Stimulated activated CD8-positive, alpha-beta memory T cell treated with anti-CD3 and anti-CD28 coated beads, Interleukin-4, amount 100 ng/mL, for 48 hours (primary cell): ENCODE measurements at places on chromosomes 12 and 14.
A peak's percentile ranks its signal among the peaks of the same experiment; 100 is the strongest.

DNA sequence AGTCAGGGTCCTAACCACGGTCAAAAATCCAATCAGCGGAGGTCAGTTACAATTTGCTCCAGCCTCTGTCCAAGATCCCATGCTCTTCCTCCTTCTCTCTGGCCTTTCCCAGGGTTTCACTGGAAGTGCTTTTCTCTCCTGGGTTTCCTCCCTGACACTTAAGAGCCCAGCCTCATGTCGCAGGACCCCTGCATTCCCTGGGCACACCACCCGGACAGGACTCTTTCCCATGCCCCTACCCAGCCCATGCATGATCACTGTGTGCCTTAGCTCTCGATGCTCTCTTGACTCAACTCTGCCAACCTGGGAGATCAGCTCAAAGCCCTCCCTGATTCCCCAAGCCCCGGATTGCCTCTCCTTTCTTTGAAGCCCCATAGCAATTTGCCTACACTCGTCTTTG lies 15.5 kb upstream of the TAC3 start:
- DNase-seq = no peak

DNA sequence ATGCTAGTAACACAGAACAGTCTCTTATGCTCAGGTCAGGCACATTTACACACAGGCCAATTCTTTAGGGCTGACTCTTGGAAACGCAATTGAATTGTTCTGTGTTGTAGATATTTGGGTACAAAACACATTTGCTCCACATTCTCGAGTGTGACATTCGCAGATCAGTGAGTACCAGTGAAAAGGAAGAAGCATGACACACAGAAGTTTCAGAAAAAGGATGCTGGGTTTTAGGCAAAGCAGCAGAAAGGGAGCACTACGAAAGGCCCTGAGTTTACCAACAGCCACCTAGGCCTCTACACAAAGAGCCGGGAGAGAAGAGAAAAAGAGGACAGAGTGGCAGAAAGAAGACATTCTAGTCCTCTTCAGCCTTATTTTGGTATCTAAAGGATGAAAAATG lies 254.4 kb upstream of the BTG1 start:
- no peak for DNase-seq

DNA sequence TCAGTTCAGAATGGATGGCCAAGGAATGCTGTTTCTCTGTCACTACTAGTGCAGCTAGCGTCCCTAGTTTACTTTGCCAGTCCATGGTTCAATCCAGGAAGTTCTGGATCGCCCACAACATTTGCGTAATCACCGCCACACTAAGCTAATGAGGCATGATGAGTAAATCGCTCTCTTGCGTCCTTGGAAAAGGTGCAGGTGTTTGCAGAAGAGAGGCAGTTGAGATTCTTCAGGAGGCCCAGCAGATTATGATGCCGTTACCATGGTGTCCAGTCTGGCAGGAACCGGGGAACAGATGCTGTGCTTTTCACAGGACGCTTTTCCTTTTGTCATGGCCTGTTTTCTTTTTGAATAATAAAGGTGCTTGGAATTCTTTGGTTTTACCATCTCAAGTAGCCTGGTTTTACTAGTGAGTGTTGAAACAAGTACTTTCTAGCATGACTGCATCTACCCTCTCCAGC lies 9.0 kb downstream of the TPH2 start:
- no peak for DNase-seq

DNA sequence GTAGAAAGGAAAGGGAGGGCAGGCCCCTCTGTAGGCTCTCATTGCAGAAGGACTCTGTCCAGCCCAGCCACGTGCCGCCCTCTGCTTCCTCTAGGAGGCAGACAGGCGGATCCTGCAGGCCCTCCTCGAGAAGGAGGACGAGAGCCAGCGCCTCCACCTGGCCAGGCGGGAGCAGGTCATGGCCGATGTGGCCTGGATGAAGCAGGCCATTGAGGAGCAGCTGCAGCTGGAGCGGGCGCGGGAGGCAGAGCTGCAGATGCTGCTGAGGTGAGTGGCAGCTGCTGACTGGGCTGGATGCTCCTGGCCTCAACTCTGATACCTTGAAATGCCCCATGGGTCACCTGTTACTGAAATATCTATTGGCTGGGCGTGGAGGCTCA lies 10.9 kb downstream of the TCHP start:
- DNase-seq = peak; percentile 42

GRCh38 chr14:39264057-39264456 lies 30.3 kb downstream of the MIA2 start:
- no peak for DNase-seq

DNA sequence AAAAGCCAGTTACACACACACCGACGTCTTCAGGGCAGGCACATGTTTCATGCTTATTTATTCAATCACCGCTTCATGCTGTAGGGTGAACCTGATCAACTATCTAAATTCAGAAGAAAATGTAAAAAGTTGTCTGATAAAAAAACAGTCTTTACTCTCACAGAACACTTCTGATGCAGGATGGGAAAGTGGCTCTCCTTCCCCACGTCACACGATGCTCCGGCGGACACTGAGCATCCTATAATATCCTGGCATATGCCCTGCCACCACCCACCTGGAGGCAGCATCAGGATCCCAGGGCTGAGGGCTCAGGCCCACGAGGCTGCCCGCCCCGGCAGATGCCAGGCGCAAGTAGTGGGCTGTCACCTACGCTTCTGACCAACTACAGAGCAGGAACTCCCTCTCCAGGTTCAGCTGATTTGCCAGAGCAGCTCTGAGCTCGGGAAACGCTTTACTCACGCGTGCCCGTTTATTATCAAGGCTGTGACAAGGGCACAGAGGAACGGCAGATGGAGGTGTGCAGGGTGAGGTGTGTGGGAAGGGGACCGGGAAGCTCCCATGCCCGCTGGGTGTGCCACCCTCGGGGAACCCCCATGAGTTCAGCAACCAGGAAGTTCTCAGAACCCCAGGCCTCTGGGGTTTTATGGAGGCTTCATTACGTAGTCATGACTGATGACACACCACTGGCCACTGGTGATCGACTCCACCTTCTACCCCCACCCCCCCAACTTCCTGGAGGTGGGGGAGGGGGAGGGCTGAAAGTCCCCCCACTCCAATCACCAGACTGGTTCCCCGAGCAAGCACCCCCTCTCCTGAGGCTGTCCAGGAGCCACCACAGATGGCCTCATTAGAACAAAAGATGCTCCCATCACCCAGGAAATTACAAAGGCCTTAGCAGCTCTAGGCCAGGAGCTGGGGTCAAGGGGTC lies 32.1 kb downstream of the SLC15A4 start:
- no peak for DNase-seq

GRCh38 chr14:26484562-26484961 lies 113.3 kb downstream of the NOVA1 start:
- DNase-seq = no peak

DNA sequence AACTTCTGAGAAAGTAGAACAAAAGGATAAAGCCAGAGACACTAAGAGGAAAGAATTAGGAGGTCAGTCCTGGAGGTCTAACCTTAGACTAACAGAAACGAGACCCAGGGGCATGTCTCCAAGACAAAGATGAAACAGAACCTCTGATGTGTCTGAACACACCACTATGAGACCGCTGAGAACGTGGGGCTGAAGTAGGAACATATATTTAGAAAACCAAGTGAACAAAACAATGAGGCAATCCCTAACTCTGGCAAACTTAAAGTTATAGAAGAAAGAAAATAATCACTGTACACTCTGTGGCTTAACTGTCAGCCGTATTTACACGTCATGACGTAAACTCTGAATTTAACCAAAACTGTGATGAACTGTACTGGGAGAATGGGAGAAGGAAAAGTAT lies 17.9 kb downstream of the KCTD10 start:
- DNase-seq = no peak

DNA sequence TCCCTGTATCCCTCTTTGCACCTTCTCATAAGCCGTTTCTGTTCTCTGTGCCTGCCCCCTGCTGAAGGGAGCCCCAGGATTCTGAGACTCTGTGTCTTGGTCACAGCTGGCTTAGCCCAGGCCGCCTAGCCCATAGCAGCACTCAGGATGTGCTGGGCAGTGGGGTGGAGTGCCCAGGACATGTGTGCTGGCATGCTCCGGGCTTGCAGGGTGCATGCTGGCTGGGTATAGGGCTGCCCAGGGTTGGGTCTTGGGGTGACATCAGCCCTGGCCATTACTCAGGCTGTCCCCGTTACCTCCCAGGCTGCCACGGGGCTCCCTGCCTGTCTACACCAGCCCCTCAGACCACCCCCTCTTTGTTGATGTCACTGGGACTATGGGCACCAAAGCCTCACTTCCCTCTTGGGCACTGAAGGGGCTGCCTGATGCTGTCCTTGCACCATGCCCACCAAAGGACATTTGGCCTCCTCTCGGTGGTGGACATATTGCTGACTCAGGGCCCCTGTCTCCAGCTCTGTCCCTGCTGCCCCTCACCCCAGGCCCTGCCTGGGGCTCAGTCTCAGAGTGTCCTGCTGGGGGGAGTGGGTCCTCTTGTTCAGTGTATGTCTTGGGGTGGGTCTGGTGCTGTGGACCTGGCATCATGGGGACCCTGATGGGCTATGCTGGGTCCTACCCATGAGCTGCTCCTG lies 2.4 kb downstream of the CEP170B start:
- DNase-seq = no peak

- DNase-seq = no peak
These were observed 147.4 kb downstream of the EFCAB11 start for GRCh38 chr14:89807151-89807550.

DNA sequence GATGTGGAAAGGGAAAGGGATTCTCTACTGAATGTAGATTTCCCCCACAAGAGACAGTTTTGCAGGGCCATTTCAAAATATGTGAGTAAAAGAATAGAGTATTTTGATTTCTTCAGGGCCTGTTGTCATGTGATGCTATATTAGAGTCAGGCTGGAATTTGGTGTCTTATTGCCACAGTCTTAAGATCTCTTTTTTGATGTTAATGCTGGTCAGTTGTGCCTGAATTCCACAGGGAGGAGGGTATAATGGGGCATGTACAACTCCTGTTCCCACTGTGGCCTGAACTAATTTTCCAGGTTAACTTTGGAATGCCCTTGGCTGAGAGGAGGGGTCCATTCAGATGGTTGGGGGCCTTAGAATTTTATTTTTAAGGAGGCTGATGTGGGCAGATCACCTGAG lies 111.0 kb upstream of the MAX start:
- DNase-seq = no peak

DNA sequence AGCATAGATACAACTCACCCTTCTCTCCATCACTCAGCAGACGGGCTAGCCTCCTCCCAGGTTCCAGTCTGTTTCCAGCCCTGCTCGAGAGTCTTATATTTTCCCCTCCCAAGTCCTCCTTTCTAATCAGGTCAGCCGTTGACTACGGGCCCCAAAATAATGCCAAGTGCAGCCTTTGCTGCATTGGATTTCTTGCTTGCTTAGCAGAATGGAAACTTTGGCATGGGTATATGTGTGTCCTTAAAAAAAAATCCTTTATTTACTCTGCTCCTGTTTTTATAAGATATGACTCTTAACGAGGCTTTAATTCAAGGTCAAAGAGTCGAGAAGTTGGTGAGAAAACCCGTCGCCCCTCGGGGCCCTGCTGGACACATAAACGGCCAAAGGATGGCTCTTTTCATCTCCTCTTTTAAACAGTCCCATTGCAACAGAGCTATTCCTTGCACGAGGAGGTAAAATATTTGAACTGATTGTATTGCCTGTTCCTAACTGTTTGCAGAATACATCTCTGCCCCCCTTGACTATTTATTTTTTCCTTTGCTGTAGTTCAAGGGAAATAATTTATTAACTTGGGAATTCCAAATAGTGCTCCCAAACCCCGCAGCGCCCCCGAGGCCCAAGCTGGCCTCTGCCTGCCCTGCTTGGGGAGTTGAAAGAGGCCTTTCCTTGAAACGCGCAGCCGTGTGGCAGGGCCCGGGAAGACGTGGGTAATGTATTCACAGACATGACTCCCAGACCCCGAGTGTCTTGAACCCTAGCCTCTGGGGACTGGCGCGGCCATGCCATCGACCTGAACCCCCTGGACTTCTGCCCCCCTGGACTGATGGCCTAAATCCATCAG lies 156.5 kb upstream of the MYL2 start:
- no peak for DNase-seq

- DNase-seq = peak; percentile 53
These were observed 527 bp downstream of the CAMKK2 start for GRCh38 chr12:121295746-121296617.

- DNase-seq = no peak
These were observed 44.5 kb downstream of the NUAK1 start for GRCh38 chr12:106094304-106094703.

- no peak for DNase-seq
These were observed 230.0 kb downstream of the ANO2 start for GRCh38 chr12:5715021-5715420.

DNA sequence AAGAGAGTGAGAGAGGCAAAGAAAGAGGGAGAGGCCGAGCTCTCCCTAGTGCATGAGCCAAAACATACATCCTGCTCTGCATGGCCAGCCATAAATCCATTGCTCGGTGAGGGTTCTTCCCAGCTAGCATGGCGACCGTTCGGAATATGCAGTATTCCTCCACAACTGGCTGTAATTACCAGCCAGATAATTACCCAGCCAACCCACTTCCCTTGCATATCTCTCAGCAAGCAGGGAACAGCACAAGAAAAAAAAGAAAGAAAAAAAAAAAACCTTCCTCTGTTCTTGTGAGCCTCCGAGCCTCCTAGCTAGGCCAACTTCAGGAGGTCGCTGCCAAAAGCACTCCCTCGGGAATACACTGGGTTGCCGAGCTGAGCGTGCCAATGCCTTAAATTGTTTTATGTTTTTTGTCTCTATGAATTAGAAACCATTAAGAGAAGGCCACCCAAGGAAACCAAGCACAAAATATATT lies 567.9 kb downstream of the MED13L start:
- DNase-seq = no peak

DNA sequence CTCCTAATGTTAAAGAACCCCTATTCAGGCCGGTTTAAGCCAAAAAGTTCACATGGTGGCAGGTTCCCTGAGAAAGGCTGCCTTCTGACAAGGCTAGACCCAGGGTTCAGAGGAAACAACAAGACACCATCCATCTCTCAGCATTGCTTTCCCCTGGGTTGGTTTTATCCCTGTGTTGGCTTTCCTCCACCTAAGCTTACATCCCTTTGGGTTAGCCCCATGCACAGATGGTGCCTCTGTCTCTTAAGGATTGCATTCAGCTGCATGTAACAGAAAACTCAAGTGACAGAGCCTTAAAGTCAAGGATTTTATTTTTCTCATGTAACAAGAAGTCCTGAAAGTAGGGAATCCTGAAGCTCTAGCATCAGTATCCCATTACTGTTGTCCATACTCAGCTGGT lies 42.8 kb upstream of the RIN3 start:
- DNase-seq = no peak

DNA sequence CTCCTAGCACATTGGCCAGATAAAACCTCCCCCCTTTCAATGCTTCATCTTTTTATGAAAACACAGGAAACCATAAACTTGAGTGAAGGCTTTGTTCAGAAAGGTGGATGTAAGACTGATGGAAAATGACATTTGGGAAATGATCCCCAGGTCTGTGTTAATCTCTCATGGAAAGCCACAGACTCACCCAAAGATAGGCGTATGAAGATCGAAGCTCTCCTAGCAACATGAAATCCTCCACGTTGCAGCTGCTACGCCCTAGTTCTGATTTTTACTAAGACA lies 63.4 kb upstream of the PTGR2 start:
- no peak for DNase-seq

GRCh38 chr12:123886931-123887582 lies 85.6 kb downstream of the CCDC92 start:
- DNase-seq = no peak
